ENCODE measurements at places on chromosomes 2 and 18.

DNA sequence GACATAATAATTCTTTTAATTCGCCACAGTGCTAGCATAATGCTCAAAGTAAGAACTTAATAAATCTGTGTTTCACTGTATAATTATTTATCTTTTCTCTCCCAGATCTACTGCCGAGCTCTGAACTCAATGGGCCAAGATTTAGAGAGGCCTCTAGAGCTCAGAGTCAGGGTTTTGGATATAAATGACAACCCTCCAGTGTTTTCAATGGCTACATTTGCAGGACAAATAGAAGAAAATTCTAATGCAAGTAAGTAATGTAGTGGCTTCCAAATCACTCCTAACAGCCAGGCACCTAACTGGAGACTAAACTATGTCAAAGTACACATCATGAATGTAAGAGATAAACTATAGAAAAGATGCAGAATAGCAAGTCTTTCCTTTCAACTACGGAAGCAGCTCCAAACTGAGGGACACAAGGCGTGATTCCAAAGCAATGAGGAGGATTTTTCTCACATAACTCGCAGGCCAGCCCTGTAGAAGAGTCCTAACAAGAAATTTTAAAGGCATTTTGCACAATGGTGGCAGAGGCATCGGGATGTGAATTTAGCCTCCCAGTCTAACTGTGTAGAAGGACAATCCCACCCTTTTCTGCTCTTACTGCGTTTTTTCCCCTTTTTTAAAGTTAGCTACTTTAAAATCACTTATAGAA, 12.0 kb downstream of the DSG1 start:
- DNase-seq, result peak; percentile 3

GRCh38 chr2:85393836-85394235, 16.3 kb downstream of the CAPG start:
- DNase-seq, result no peak

- no peak for DNase-seq
These were observed 2.0 kb downstream of the STAT4 start for GRCh38 chr2:191148791-191149190.

GRCh38 chr2:71678874-71679273, 225.5 kb downstream of the DYSF start:
- no peak for DNase-seq

DNA sequence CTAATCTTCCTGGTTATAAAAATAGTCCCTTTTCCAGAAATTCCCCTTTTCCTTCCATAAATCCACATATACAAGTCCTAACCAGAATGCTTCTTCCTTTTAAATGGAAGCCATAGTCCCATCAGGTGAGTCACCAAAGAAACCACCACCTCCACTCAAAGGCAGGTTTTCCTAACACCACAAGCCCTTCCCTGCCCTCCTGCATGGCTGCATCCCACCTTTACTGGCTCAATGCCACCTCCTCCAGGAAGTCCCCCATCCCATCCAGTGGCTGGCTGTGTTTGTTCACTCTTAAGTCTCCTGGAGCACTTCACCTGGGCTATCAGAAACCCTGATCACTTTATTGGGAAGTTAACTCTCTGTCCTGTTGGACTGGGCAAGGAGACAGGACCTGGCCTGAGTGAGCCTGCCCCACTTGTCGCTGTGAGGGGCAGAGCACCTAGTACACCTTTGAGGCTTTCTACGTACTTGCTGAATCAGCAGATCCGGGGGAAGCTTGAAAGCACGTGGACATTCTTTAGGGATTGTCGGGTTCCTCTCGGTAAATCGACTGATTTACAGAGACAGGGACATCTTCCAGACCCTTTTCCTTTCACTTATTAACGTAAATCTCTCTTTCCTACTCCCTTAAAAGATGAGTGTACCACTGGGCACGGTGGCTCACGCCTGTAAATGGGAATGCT, 71.0 kb downstream of the NGEF start:
- DNase-seq, result no peak

- DNase-seq, result no peak
These were observed 63.6 kb upstream of the TTC21B start for GRCh38 chr2:166017208-166017607.

- no peak for DNase-seq
These were observed 157.8 kb downstream of the SEPTIN10 start for GRCh38 chr2:109455731-109456691.

DNA sequence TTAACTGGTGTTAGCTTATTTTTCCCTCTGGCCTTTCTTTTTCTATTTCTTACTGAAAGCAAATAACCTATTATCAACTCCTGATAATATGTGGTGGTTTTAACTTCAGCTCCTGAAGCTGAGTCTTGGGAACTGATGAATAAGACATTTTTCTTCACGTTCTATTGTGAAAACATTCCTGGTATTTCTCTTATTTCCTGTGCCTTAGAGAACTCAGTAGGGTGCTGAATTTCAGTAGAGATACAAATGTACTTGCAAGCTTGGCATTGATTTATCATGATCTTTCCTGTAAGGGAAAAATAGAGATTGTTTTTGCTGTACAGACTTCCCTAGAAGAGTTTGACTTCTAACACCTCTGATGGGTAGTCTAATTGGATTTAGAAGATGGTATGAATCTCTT, 52.8 kb upstream of the DCC start:
- no peak for DNase-seq

DNA sequence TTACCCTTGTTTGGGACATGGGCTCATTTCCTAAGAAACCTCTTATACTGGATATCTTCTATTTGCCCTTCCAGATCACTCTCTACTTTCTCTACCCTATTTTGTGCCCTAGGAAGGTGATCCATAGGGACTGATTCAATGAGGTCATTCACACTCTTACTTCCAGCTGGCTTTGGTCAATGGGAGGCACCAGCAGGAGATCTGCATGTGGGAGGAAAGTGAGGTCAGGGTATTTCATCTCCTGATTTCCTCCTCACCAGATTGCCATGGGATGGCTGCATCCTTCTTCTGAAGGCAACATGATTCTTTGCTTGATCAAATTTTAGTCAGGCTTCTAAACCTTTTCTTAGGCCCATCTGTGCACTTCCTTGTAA, 15.2 kb downstream of the M1AP start:
- no peak for DNase-seq

All from H1 (cell line).